Fibroblast of skin of right biceps (primary cell): ENCODE measurements at places on chromosomes 16 and 17.

- no peak for DNase-seq
Observed at GRCh38 chr16:31268033-31268365, 8.2 kb downstream of the ITGAM start.

DNA sequence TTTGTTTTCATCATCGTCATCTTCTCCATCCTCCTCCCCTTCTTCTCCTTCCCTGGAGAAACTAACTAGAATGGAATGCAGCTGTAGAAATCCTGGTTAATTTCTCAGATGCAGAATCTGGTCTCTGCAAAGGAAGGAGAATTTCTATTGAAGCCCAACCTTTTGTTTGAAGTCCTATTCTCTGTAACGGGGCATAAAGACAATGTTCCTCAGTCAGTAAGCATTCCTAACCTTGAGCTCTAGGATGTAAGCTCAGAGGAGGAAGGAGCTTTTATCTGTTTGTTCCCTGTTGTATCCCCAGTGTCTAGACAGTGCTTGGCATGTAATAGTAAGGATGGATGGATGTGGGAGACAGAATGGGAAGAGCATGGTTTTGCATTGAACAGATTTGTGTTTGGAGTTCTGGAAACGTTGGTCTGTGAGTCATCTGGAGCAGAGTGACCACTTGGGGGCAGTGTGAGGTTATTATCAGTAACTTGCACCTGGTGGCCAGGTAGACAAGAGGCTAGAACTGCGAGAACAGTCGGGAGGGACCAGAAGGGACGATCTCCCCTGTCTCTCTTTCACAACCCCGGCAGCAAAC, 363.7 kb downstream of the SNX29 start:
- peak; percentile 82 for DNase-seq

GRCh38 chr16:85129876-85130704, 17.8 kb upstream of the CIBAR2 start:
- DNase-seq = peak; percentile 76

- DNase-seq = peak; percentile 72
Observed at GRCh38 chr16:67555795-67556212, 6.5 kb upstream of the CTCF start.

GRCh38 chr16:17270683-17271109, 200.1 kb downstream of the XYLT1 start:
- no peak for DNase-seq

- no peak for DNase-seq
Observed at GRCh38 chr17:36740157-36740556, 138.8 kb downstream of the MRM1 start.

DNA sequence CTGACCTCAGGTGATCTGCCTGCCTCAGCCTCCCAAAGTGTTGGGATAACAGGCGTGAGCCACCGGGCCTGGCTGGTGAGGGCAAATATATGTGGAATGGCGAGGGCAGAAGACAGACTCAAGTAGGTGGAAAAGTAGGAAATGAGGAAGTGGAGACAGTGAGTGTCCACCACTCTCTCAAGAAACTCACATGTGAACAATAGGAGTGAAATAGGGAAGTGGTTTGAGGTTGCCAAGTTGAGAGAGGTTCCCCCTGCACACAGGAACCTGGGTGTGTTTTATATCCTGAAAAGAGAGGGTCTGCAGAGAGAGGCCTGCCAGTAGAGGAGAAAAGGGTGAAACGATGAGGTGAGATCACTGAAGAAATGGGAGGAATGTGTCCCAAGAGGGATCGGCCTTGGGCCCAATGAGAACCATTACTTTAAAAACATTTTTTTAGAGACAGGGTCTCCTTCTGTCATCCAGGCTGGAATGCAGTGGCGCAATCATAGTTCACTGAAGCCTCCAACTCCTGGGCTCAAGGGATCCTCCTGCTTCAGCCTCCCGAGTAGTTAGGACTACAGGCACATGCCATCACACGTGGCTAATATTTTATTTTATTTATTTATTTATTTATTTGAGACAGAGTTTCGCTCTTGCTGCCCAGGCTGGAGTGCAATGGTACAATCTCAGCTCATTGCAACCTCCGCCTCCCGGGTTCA, 17.1 kb upstream of the CORO1A start:
- no peak for DNase-seq

- DNase-seq = no peak
Observed at GRCh38 chr16:71666928-71667707, 41.1 kb downstream of the MARVELD3 start.

- no peak for DNase-seq
Observed at GRCh38 chr17:56064506-56064905, 88.8 kb upstream of the ANKFN1 start.

GRCh38 chr17:17781591-17782496, 54.9 kb downstream of the SREBF1 start:
- peak; percentile 72 for DNase-seq

- peak; percentile 76 for DNase-seq
Observed at GRCh38 chr17:43832168-43832975, 574 bp downstream of the MPP3 start.

DNA sequence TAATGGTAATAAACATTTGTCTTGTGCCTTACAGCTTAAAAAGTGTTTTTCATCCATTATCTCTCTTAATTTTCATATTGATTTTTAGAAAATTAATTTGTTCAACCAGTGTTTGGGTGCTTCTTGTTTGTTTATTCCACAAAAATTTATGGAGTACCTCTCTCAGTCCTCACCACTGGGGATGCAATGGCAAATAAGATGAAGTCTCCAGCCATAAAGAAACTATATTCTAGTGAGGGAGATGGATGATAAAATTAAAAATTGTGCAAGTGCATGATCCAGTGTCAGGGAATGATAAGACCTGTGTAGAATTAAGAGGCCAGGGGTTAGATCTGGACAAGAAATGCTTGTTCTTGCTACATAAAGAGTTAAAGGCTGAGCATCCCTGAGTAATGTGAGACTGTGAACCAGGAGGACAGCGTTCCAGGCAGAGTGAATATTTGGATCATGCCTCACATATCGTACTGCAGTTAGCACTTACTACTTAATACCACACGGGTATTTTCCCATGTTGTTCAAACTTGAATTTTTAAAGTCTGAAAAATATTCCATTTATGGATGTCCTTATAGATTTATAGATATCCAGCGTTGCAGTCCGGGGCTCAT, 535.7 kb upstream of the HSBP1 start:
- peak; percentile 56 for DNase-seq

DNA sequence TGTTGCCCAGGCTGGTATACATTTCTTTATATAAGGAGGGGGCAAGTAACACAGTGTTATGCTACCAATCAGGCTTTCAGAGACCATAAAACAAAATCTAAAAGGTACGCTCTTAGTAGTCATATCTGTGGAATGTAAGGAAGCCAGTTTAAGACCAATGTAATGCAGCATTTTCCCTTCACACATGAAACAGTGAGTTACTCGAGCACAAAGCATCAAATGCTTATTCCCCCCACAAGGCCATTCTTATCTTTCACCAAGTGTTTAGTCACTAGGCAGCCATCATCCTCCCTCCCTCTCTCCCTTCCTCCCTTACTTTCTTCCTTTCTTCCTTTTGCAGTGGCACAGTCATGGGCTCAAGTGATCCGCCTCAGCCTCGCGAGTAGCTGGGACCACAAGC, 12.8 kb downstream of the HMOX2 start:
- peak; percentile 92 for DNase-seq

- no peak for DNase-seq
Observed at GRCh38 chr17:1008008-1008761, 11.3 kb downstream of the TIMM22 start.

DNA sequence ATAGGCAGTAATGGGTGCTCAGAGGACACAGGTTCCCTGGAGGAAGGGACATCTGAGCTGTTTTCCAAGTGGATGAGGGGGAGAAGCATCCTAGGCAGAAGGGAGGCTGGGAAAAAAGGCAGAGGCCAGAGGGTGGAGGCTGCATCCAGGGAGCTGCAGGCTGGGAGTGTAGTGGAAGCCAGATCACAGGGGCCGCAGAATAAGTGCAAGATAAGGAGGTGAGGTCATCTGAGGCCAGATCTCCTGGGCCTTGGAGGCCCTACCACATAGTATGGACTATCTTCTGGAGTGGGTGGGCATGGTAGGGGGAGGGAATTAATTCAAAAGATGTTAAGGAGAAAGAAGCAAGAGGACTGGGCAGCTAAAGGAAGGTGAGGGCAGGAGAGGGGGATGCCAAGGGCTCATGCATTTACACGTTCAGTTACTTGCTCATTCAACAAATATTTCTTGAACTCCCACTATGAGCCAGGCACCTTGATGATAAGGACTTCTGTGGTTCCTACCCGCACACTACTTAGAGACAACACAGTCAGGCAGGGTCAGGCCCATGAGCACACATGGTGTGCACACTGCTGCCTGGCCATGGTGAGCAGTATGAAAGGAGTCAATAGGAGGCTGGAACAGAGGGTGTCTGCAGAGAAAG, 2.4 kb upstream of the RIPOR1 start:
- DNase-seq = peak; percentile 48
